ENCODE measurements at places on chromosomes 4 and X.

DNA sequence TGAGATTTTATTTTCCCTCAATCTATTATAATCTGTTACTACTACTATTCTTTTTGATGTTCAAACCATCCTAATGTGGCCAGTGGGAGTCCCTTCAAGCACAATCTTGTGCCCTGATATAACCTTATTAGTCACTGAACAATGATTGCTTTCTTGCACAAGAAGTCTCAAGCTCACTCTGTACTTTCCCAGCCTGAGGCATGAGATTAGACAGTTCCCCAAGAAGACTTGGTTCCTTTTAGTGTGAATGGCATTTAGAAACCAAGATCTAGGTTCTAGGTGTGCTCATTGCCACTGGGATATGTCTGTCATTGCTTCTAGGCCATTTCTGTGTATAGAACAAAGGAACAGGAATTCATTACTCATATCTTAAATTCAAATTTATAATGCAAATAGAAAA is 28.0 kb upstream of the RBM41 start:
- DNase-seq = no peak

DNA sequence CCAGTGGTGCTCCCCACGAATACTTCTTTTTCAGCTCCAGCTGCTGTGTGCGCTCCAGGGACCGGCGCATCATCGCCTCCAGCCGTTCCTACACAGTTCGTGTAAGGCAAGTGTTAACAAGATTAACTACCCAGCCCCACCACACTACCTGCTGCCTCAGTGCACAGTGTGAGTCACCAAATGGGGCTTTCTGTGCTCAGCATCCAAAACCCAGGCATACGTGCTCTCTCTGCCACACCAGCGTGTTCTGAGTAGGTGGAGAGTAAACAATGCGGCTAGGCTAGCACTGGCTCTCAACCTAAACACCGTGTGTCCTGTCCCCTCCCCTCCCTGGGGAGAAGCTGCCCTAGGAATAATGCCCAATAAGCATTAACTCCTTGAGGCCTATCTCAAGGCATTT is 60.0 kb downstream of the MAP7D2 start:
- DNase-seq = peak; percentile 7

DNA sequence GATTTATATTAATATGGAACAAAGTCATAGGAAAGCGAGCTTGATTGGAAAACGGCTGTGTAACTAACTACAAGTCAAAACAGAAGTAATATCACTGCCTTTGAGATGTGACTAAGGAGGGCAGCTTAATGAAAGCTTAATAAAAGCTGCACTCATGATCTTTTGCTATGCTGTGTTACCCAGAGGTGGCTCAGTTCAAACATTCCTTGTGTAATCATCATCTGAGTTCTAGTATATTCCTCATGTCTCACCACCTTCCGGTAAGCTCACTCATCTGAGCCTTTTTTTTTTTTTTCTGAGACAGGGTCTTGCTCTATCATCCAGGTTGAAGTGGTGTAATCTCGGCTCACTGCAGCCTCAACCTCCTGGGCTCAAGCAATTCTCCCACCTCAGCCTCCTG is 5.0 kb downstream of the GRPEL1 start:
- no peak for DNase-seq

DNA sequence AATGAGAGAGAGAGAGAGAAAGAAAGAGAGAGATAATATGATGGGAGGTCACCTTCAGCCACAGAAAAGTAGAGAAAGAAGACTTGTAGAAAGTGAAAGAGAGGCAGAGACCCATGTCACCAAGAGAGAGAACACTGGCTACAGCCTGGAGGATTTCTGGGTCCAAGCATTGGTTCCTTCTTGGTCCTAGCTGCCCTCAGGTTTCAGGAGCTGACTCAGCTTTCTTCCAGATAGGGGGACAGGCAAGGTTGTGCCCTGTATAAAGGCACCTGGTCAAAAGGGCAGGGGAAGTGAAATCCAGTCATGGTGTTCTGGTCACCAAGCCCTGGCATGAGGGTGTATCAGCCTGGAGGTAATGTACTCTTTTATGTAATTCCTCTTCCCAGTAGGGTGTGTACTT is 47.5 kb upstream of the XK start:
- DNase-seq = no peak

DNA sequence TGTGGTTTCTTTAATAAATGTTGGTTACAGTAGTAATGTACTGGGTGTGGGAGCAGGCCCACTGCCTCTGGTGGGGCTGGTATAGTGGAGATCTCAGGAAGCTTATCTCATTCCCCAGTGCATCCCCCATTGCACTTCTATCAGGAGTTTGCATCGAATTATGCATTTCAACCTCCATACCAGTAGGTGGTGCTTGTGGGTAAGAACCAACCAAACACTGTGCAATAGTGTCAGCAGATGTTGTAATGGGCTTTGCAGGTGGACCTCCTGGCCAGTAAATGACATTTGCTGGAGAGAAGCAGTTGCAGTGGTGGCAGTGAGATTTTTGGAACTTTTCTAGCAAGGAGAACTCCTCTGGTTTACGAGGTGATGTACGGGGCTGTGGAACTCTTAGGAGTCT is 150.6 kb downstream of the POU3F4 start:
- no peak for DNase-seq
